ENCODE measurements at places on chromosomes 11 and 22.

DNA sequence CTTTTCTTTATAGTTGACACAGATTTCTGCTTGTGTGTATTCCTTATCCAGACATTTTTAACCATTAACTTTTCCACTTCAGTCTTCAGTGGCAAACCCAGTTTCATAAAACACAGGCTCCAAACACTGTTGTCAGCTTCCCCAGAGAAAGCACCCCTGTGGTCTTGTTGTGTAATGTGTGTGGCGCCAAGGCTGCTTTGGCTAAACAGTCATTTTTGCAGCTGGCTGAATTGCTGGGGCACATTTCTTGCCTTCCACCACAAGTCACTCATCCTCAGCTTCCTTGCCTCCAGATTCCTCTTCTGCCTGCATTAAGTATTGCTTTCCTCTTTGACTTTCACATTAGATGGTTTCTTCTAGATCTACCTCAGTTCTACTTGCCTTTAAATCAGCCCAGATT, 40.5 kb downstream of the ARHGAP1 start:
- DNase-seq: no peak

GRCh38 chr22:42080287-42080686, 787 bp downstream of the SMDT1 start:
- DNase-seq: no peak

DNA sequence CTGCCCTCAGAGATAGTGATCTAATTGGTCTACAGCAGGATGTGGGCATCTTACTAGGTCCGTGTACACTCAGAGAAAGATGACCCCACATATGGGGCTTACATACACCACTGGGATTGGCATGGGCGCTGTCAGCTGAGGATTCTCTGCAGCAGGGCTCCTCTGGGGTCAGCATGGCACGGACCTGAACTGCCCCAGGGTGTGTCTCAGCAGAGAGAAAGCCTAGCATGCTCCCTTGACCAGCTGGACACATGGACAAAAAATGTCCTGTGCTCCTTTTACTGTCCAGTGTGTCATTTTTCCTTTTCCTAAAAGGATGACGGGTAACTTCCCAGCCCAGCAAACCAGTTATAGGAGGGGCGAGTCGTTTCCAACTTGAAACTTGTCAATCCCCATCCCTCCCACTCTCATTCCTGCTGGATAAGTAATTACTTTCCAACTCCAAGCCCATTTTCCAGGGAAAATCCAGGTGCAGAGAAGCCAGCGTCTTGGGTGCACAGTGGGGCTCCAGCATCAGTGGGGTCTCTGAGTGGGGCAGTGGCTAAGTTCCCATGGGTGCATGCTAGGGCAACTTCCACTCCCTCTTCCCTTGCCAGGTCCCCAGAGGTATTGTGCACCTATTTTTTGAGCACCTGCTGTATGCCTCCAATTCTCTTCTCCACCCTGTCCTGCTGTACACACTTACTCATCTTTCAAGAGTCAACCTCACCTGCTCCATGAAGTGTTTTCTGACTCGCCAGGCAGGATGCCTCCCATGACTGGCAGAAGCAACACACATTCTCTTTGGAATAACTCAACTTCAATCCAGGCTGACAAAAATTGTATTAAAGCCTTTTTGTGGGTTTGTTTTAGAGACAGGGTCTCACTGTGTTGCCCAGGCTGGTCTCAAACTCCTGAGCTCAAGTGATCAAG, 5.0 kb downstream of the VSTM5 start:
- no peak for DNase-seq

DNA sequence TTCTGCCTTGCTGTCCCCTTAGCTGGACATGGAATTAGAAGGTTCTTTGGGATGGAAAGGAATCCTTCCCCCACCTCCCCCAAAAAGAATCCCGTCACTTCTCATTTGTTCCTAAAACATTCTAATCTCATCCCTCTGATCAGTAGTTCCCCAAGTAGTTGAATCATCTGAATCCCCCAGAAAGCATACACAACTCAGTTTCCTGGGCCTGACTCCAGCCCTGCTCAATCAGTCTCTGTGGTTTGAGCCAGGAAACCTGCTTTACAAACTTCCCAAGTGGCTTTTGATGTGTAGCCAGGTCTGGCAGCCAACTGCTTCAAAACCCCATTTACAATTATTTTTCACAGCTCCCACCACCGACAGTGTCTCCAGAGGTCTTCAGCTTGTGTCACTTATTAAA, 20.2 kb downstream of the C22orf31 start:
- DNase-seq: no peak

- DNase-seq: no peak
Measured at GRCh38 chr11:70769106-70769505, 370.8 kb downstream of the CTTN start.
